Activated T-helper 1 cell treated with anti-CD3 and anti-CD28 coated beads, Interleukin-12 subunit alpha, Interleukin-12 subunit beta, Interleukin-2, Interleukin-4 antibody, amounts not matched to agents 30 ng/mL and 10 ng/mL and 1 ng/mL, durations not matched to agents 14 hours and 24 hours and 36 hours (primary cell): ENCODE measurements at places on chromosomes 2 and 18. TPM values are rescaled to one million over a fixed set of nuclear protein-coding genes. Genes with fewer than 3 reads are reported as not detected.

The POTEC gene
- not detected in 2 replicates for total RNA-seq

The CRYGD gene
- not detected in 2 replicates for total RNA-seq

The ITGB1BP1 gene
- total RNA-seq: 115 and 119 TPM in 2 replicates

The FOXI3 gene
- total RNA-seq: not detected in 2 replicates

The CYS1 gene
- total RNA-seq: 0.56 and 0.70 TPM in 2 replicates

The CCDC141 gene
- total RNA-seq: 0.78 and 1.2 TPM in 2 replicates

The CPO gene
- total RNA-seq: not detected in 2 replicates

The CRYGC gene
- total RNA-seq: not detected in 2 replicates

The NOSTRIN gene
- total RNA-seq: not detected in 2 replicates

The ZC3H15 gene
- total RNA-seq: 107 and 111 TPM in 2 replicates

The SLC5A7 gene
- not detected in 2 replicates for total RNA-seq

The MDH1B gene
- total RNA-seq: 0.20 and 0.36 TPM in 2 replicates

The SERPINB10 gene
- not detected in 2 replicates for total RNA-seq

The IDH1 gene
- total RNA-seq: 23.8 and 23.9 TPM in 2 replicates

The KCNS3 gene
- total RNA-seq: 0.07 TPM in 1 of 2 replicates, not detected in the other

The GALNT5 gene
- not detected in 2 replicates for total RNA-seq

The TUBB8B gene
- not detected in 2 replicates for total RNA-seq

The HAAO gene
- total RNA-seq: 0.37 and 0.86 TPM in 2 replicates

The SERPINB12 gene
- total RNA-seq: not detected in 2 replicates

The ALPG gene
- not detected in 2 replicates for total RNA-seq

The ERBB4 gene
- total RNA-seq: not detected in 2 replicates

The CXCR4 gene
- 83.3 and 86.3 TPM in 2 replicates for total RNA-seq

The OR6B2 gene
- total RNA-seq: not detected in 2 replicates

The CAB39 gene
- total RNA-seq: 168 and 170 TPM in 2 replicates

The PPP4R3B gene
- 69.8 and 74.6 TPM in 2 replicates for total RNA-seq

The MXD1 gene
- total RNA-seq: 16.0 and 18.1 TPM in 2 replicates

The MBP gene
- total RNA-seq: 57.3 and 63.6 TPM in 2 replicates

The DSG4 gene
- not detected in 2 replicates for total RNA-seq

The LCT gene
- total RNA-seq: 0.41 and 0.42 TPM in 2 replicates

The BUB1 gene
- total RNA-seq: 56.1 and 61.9 TPM in 2 replicates

The DLGAP1 gene
- total RNA-seq: 0.17 and 0.36 TPM in 2 replicates

The CDK5R2 gene
- not detected in 2 replicates for total RNA-seq

The POMC gene
- 5.0 and 5.9 TPM in 2 replicates for total RNA-seq

The DES gene
- not detected in 2 replicates for total RNA-seq

The HDAC4 gene
- total RNA-seq: 41.3 and 42.1 TPM in 2 replicates

The ESCO1 gene
- total RNA-seq: 20.7 and 21.5 TPM in 2 replicates

The ASB18 gene
- total RNA-seq: not detected in 2 replicates

The MEMO1 gene
- total RNA-seq: 66.6 and 71.3 TPM in 2 replicates

The LYG1 gene
- 1.5 and 1.7 TPM in 2 replicates for total RNA-seq

The CHRNG gene
- total RNA-seq: not detected in 2 replicates

The TMEM247 gene
- total RNA-seq: not detected in 2 replicates

The SLC4A3 gene
- total RNA-seq: 0.17 TPM in 1 of 2 replicates, not detected in the other

The DYNAP gene
- not detected in 2 replicates for total RNA-seq

The BAZ2B gene
- 3.2 and 3.9 TPM in 2 replicates for total RNA-seq

The MAP2 gene
- total RNA-seq: not detected in 2 replicates

The ACTG2 gene
- total RNA-seq: 0.22 and 0.26 TPM in 2 replicates

The GALNT3 gene
- total RNA-seq: 3.8 and 4.8 TPM in 2 replicates

The SLC4A5 gene
- 0.47 and 0.71 TPM in 2 replicates for total RNA-seq

The RIT2 gene
- not detected in 2 replicates for total RNA-seq

The C2orf92 gene
- total RNA-seq: 16.1 and 17.2 TPM in 2 replicates

The GCG gene
- total RNA-seq: not detected in 2 replicates

The TRIM43 gene
- total RNA-seq: not detected in 2 replicates

The TGIF1 gene
- total RNA-seq: 47.7 and 52.1 TPM in 2 replicates

The SLC39A6 gene
- 53.5 and 54.4 TPM in 2 replicates for total RNA-seq

The PROKR1 gene
- not detected in 2 replicates for total RNA-seq
